ENCODE measurements at places on chromosomes 2 and 18. TPM values are rescaled to one million over a fixed set of nuclear protein-coding genes. Genes with fewer than 3 reads are reported as not detected.

CD207 gene
- total RNA-seq, result not detected

ALK gene
- not detected for total RNA-seq

ADAM23 gene
- 1.4 TPM for total RNA-seq

MGAT4A gene
- total RNA-seq, result 0.56 TPM

GNAL gene
- 1.8 TPM for total RNA-seq

SAG gene
- not detected for total RNA-seq

C1QL2 gene
- not detected for total RNA-seq

HMSD gene
- total RNA-seq, result 0.78 TPM

LCT gene
- 0.08 TPM for total RNA-seq
